Placental epithelial cell (primary cell): ENCODE measurements at places on chromosomes 11 and 22. TPM values are rescaled to one million over a fixed set of nuclear protein-coding genes. Genes with fewer than 3 reads are reported as not detected.

Gene GANAB
- total RNA-seq, result 164 and 256 TPM in 2 replicates

Gene PLEKHB1
- 1.2 TPM in 1 of 2 replicates, not detected in the other for total RNA-seq

Gene SLC1A2
- not detected in 2 replicates for total RNA-seq

Gene DEUP1
- total RNA-seq, result 0.39 TPM in 1 of 2 replicates, not detected in the other

Gene NOX4
- 1.1 and 1.6 TPM in 2 replicates for total RNA-seq

Gene FGF19
- total RNA-seq, result not detected in 2 replicates

Gene C11orf98
- total RNA-seq, result 22.4 and 30.1 TPM in 2 replicates
